ENCODE measurements at places on chromosomes 12 and 14.

DNA sequence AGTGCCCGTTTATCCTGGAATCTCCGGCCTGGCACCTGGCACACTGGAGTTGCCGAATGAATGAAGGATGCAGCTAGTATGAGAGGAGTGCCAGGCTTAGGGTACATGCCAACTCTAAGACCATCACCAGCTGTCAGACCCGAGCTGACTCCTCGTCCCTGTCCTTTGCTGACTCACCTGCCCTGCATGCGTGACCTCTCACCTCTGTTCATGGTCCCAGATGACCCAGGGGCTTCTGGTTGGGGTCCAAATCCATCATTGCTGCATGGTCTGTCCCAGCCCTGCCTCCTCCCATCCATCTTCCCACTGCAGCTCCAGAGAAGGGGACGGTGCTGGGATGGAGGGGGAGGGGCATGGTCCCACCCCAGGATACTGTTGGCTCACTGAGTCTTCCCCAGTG lies 9.9 kb upstream of the FAM222A start:
- no peak for DNase-seq

DNA sequence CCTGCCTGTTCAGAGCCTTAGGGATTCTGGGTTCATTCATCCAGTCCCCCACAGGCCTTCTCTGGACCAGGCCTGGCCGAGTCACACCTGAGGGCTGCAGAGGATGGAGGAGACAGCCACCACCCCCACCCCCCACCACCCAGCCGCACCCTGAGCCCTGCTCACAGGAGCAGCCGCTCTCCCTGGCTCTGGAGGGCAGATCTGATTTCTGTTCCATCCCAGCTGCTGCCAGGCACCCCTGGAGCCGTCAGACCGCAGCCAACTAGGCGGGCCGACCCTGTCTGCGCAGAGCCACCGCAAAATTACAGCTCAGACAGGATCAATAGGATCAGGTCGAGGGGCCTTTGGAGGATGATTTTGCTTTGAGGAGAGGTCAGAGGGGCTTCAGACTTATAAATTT lies 154.6 kb upstream of the MYL2 start:
- no peak for DNase-seq

DNA sequence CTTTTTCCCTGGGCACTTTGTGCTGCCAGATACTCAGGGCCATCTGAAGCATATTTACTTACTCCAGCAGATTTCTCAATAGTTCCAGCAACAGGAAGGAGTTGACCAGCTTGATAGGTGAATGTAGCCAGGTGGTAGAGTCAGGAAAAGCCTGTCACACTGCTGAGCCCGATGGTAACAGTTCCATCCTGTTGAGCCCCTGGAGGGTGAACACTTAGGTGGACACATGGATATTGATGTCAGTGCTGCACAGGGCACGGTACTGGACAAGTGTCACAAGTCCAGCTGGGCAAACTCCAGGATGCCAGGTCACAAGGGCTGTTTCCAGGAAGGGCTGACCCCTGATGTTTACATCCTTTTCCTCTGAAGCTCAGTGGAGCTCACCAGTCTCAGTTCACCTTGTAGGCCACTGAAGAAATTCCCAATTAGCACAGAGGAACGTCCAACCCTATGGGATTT lies 2.3 kb upstream of the SMOC1 start:
- DNase-seq = no peak

- DNase-seq = no peak
Measured at GRCh38 chr14:95229749-95230148, 72.4 kb upstream of the DICER1 start.

DNA sequence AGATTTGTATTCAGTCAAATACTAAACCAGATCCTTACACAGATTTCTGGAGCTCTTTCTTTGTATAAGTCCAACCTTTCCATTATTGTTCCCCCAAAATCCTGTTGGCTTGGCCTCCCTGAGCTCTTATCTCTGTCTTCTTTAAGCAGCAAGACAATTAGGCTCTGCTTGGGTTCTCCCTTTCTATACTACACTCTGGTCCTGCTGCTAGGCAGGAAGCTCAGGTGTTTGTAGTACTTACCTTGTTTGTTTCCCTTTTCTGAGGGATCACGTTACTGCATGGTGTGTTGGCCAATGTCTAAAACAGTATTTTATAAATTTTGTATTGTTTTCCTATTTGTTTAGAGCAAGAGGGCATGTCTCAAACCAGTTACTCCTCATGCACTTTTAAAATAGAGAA lies 192.9 kb downstream of the PRKD1 start:
- no peak for DNase-seq

- DNase-seq = no peak
Measured at GRCh38 chr14:57078054-57078453, 190.7 kb downstream of the EXOC5 start.

DNA sequence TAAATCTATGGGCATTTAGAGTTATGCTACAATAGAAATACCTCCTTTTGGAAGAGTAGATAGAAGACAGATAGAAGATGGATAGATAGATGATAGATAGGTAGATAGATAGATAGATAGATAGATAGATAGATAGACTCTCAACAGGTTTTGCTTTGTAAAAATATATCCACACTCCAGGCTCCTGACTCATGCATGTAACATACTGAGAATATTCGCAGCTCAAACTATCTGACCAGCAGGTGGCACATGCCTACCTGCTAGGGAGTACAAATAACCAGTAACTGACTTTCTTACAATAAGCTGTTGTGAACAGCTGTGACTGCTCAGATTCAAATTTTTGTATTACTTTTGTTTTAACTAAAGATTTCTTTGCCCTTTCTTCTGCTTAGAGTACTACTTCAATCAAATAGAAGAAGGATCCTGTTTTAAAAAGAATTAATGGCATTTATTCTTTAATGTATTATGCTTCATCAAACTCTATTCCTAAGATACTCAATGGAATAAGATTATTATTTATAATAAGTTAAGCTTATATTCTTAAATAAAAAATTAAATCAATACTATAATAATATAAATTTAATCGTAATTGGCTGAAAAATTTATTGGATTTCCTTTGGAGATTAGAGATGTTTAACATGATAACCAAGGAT lies 15.8 kb upstream of the CPNE8 start:
- no peak for DNase-seq

DNA sequence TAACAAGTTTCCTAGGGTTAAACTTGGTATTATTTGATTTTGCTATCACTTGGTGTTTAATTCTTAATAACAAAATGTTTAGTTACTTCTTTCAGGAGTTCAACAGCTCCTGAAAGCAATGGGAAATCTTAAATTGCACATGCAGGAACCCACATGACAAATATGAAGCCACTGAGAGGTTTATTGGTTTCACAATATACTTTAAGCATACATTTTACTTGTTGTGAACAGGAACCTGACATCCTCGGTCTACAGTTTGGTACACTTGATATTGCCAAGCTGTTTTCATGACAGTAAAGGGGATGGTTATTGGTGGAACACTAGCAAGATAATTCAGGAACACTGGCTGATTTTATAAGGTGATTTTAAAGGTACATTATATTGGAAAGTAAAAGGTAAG lies 46.2 kb downstream of the SLC38A1 start:
- no peak for DNase-seq

- no peak for DNase-seq
Measured at GRCh38 chr12:68332728-68333630, 817 bp upstream of the MDM1 start.

- DNase-seq = no peak
Measured at GRCh38 chr12:25242981-25243679, 7.6 kb downstream of the KRAS start.

GRCh38 chr12:6820166-6820565 lies 1.5 kb upstream of the GPR162 start:
- no peak for DNase-seq

GRCh38 chr12:11771356-11771755 lies 121.9 kb downstream of the ETV6 start:
- DNase-seq = no peak
